ENCODE measurements at places on chromosomes 16 and 17.

DNA sequence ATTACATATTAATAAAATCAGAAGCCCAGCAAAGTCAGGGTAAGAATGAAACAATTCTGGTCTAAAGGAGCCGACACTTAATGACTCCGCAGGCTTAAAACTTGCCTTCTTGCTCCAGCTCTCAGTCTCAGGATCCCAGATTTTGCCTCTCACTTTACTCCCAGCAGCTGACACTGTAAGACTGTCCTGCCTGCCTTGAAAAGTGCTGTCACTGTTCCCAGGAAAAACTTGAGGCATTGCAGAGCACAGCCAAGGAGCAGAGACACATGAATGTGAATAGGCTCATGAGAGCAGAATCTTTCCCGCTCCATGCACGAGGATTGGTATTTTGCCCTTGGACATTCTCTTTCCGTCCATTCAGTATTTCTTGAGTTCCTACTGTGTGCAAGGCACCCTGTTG, 457.6 kb upstream of the ZFHX3 start:
- no peak for DNase-seq

DNA sequence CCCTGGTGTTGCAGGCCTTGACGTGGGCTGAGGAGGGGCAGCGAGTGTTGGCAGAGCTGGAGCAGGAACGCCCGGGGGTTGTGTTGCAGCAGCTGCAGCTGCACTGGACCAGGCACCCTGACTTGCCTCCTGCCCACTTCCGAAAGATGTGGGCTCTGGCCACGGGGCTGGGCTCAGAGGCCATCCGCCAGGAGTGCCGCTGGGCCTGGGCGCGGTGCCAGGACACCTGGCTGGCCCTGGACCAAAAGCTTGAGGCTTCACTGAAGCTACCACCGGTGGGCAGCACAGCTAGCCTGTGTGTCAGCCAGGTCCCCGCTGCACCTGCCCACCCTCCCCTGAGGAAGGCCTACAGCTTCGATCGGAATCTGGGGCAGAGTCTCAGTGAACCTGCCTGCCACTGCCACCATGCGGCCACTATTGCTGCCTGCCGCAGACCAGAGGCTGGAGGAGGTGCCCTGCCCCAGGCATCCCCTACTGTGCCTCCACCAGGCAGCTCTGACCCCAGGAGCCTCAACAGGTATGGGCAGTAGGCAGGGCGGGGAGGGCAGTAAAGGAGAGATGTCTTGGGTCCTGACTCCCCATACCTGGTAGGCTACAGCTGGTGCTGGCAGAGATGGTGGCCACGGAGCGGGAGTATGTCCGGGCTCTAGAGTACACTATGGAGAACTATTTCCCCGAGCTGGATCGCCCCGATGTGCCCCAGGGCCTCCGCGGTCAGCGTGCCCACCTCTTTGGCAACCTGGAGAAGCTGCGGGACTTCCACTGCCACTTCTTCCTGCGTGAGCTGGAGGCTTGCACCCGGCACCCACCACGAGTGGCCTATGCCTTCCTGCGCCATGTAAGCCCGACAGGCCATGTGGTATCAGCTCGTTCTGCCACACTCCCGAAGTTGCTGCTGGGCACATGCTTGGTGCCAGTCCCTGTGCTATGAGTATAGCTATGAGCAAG, 5.6 kb downstream of the PLEKHG4 start:
- no peak for DNase-seq

DNA sequence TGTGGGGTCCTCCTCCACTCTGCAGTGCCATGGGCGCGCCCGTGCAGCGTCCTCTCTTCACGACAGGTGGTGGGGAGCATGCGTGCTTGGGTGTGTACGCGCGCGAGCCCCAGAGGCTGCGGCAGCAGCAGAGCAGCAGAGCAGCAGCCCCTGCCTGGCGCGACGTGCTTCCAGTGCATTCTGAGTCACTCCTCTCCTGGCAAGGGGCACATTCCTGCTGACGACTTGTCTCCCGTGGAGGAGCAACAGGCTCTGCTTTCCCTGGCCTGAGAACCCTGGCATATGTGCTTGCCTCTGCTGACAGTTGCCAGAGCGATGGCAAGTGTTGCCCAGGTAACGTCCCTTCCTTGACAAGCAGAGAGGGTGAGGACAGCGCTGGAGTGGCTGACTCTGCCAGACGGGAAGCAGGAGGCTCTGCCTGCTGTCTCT, 133.8 kb upstream of the PLCG2 start:
- no peak for DNase-seq

DNA sequence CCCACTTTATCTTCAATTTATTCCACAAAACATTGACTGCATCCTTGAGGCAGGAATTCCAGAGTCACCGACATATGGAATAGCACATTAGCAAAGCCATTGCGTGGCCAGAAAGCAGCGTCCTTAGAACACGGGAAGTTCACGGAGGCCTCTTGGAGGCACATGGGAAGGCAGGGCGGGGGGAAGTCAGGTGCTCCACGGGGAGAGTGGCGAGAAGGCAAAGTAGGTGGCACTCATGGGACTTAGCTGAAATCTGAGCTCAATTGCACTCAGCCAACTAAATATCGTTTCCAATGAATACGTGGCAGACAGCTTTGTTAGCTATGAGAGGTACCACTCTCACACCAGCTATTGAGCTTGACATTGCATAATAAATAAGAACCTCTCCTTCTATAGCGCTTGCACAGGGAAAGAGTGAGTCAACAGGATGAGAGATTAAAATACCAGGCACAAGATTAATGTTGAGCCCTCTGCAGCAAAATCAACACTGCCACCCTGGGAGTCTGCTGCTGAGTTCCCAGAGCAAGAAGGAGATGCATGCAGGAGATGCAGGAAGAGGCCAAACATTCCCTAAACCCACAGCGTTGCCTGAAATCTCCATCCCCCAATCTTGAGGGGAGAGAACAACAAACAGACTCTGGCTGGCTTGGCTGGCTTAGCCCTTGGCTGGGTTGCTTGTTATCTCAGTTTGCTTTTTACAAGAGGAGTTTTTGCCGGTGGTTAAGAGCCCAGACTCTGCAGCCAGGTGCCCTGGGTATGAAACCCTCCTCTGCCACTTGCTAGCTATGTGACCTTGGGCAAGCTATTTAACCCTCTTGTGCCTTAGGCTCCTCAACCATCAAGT, 28.8 kb downstream of the ABCC12 start:
- no peak for DNase-seq

DNA sequence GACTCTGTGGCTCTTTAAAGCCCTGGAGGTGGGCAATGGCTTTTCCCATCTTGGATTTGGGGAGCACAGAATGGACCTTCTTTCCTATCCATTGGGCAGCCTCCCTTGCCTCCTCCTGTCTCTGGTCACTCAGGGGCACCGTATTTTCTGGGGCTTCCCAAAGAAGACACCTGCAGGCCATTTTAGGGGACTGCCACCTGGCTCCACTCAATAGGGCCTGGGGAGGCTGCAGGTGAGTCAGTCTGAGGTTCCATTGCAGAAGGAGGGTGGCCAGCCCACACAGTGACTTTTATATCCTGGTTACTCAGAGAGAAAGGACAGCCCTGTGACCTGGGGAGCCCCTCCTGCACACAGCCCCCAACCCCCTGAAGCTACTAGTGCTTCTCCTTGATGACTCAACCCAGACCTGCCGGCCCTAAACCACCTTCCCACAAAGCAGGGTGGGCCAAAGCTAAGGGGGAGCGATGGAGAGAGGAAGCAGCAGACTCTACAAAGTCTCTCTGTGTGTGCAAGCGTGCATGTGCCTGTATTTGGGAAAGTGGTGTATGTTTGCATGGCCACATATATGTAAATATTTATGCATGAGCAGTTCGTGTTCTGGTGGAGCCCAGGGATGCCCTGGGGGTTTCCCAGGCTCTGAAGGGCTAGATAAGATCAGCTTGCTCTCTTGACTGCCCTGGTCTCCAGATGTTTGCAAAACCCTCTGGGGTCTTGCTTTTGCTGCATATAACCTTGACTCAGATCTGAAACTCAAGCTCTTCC, 5.0 kb downstream of the CX3CL1 start:
- DNase-seq: peak; percentile 8

- DNase-seq: no peak
These were observed 4.8 kb upstream of the N4BP1 start for GRCh38 chr16:48614759-48615158.

- peak; percentile 39 for DNase-seq
These were observed 136.0 kb upstream of the C17orf78 start for GRCh38 chr17:37239690-37240334.

DNA sequence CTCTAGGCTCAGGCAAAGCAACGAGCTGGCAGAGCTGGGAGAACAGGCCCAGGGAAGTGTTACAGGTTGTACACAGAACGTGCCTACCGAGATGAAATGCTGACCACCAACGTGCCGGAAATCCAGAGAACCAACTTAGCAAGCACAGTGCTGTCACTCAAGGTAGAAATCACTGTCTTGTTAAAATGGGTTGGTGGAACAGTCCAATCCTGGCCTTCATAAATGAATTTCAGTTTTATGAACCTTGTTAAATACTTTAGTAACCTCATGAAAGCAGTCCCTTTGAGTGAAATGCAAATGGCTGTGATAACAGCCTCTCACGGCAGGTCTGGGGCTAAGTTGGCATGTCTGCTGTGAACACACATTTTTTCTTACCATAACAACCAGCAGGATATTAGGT, 29.0 kb downstream of the ETV4 start:
- no peak for DNase-seq

GRCh38 chr17:30093463-30094147, 23.0 kb upstream of the NSRP1 start:
- peak; percentile 63 for DNase-seq

DNA sequence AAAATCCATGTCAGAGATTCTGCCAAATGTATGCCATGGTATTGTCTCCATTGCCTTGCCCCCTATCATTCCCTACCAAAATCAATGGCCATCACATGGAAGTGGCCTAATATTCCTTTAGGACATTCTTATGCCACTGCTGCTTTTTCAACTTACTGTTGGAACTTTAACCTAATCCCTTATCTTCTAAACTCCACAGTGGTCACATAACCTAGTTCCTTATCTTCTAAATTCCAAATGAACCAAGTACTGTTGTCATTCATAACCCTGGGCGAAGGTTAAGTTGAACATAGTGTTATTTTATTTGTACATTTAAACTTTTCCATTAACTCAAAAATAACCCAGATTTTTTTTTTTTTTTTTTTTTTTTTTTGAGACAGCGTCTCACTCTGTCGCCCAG, 3.6 kb downstream of the HSF5 start:
- DNase-seq: no peak

GRCh38 chr17:28722417-28723158, 2.8 kb downstream of the RPL23A start:
- no peak for DNase-seq

DNA sequence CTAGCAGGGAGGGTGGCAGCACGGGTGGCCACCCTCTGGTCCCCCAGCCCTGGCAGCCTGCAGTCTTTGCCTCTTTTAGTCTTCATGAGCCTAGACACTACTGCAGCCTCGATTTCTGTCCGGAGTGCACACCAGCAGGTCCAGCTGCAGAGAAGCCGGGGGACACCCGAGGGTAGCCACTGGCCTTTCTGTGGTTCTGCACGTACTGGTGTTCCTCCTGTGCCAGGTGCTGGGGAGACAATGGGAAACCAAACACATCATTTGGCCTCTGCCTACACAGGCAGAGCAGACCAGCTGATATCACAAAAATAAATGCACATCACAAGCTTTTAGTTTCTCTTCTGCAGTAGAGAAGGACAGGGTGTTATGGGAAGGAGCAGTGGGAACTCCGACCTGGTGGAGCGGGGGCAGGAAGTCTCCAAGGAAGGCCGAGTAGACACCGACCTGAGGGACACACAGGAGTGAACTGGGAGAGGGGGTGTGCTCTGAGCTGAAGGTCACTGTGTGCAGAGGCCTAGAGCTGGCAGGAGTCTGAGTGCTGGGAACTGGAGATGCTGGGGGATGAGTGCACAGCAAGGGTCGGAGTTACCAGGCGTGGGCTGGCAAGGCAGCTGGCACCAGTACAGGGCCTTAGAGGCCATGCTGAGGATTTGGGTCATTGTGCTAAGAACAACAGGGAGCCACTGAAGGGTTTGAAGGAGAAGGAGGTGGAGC, 23.1 kb downstream of the GPT2 start:
- no peak for DNase-seq

DNA sequence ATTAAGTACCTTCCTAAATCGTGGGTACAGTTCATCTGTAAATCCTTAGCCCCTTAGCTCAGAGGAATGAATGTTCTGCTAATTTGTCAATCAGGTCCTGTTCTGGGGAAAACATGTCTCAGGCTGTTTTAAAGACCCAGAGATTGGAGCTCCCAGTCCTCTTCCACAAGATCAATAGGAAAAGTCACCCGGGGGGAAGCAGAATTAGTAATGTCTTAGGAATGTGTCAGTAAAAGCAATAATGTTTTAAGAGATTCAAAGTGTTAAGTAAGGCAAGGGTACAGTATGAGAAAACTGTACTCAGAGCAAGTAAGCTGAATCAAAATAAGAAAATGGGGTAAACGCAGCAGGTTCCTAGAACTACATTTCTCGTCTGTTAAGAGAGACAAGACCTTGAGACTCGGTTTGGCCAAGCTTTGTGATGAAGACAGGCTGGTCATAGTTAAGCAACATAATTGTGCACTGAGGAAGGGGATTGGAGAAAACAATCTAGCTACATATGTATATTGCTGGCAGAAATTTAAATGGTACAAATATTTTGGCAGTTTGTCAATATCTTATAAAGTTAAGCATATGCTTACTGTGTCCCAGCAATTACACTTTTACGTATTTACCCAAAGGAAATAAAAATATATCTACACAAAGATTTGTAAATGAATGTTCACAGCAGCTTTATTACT, 192.9 kb upstream of the C17orf78 start:
- no peak for DNase-seq

DNA sequence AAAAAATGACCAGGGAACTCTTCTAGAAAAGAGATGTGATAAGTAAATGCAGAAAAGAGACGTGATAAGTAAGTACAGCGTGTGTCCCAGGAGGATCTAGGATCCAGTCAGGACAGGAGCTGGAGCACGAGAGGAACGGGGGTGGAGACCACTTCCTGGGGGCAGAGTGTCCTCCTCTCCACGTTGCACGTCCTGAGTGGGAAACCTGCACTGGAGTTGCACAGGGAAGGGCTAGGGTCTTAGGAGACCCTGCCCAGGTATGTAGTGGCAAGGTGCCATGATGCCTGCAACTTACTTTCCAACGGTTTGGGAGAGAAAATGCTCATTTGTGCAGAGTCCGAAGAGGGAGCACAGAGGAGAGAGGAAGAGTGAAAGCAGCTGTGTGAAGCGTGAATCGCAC, 55.8 kb downstream of the RNF213 start:
- DNase-seq: no peak

- DNase-seq: no peak
These were observed 453.2 kb upstream of the SOX9 start for GRCh38 chr17:71667661-71668060.

DNA sequence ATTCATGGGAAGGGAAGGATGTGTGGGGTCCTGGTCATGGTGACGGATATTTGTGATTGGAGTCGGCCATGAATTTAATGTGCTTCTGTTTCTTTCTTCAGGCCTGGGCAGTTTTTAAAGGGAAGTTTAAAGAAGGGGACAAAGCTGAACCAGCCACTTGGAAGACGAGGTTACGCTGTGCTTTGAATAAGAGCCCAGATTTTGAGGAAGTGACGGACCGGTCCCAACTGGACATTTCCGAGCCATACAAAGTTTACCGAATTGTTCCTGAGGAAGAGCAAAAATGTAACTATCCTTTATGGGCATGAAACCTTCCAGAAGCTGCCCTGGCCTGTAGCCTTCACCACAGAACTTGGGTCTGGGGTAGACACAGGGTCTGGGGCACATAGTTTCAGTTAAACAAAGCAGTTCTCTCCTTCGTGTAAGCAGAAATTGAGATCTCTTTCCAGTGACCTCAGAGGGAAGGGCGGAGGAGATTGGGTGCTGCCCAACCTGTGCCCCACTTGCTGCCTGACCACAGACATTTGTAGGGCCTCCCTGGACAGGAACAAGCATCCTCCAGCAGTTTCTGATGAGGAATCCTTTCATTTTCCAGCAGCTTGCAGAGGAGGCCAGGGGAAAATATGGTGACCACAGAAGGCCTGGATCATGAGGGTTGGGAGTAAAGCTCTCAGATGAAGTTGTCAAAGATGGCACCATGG, 10.1 kb downstream of the IRF8 start:
- DNase-seq: peak; percentile 37

All from OCI-LY7 (cell line).